Activated CD4-positive, alpha-beta T cell treated with anti-CD3 and anti-CD28 coated beads, Interleukin-2, amount 50 U/mL, for 24 hours (primary cell): ENCODE measurements at places on chromosomes 3 and 15.
A peak's percentile ranks its signal among the peaks of the same experiment; 100 is the strongest.

DNA sequence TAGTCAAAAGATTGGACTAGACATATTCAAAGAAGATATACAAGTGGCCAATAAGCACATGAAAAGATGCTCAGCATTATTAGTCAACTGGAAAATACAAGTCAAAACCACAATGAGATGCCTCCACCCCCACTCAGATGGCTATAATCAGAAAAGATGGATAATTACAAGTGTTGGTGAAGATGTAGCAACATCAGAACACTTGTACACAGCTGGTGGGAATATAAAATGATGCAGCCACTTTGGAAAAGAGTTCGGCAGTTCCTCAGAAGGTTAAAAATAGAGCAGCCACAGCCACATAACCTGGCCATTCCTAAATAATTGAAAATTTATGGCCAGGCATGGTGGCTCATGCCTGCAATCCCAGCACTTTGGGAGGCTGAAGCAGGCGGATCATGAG, 38.4 kb downstream of the HEG1 start:
- no peak for DNase-seq

DNA sequence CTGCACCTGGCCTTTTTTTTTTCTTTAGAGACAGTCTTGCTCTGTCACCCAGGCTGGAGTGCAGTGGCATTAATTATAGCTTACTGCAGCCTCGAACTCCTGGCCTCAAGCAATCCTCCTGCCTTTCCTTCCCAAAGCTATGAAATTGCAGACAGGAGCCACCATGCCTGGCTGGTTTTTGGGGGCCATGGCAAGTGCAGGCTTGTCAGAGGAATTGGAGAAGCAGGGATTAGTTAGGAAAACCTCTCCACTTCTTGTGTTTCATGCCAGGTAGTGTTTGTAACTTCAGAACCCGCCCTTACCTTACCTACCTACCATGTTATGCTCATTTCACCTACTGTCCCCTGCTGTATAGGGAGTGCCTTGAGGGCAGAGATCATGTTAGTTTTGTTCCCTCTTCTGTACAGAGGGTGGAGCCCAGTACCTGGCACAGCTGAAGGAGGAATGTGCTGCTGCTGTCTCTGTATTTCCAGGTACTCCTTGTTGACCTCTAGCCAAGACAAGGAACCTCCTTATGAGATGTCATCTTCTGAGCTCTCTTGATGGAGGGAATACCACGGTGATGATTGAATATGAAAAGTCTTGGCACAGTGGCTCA, 43.8 kb downstream of the TRAK1 start:
- DNase-seq, result no peak

- no peak for DNase-seq
Observed at GRCh38 chr3:76652524-76652923, 387.4 kb upstream of the ROBO2 start.

GRCh38 chr15:39999538-40000200, 39.3 kb downstream of the SRP14 start:
- DNase-seq, result no peak

- DNase-seq, result no peak
Observed at GRCh38 chr15:47796339-47796738, 79.0 kb downstream of the SEMA6D start.

DNA sequence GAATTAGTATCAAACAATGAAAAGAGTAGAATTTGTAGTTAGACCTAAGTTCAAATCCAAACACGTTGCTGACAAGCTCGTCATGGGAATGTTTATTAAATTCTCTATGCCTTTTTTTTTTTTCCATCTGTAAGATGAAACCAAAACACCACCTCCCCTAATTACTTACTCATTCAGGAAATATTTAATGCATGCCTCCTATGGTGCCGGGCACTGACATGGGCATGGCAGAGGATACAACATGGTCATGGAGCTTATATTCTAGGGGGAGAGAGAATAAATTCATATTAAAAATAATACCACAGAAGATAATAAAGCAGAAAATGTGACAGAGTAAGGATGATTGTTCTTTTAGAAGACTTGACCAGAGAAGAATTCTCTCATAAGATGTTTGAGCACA, 215.8 kb downstream of the RYR3 start:
- no peak for DNase-seq

DNA sequence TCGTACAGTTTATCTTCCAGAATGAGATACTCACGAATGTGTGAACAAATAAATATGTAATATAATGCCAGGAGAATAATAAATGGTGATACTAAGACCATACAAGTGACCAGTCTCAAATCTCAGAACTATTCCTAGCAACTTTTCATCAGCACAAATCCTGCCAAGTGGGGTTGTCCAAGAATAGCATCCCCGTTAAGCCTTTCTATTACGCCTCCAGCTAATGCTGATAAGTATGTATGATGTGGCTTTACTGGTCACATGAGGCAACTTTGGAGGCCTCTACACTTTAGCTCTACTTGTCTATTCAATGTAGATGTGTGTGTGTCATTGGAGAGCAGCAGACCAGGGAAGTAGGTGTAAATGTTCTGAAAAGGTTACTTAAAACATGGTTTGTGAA, 129.5 kb downstream of the KCNMB2 start:
- DNase-seq, result no peak

DNA sequence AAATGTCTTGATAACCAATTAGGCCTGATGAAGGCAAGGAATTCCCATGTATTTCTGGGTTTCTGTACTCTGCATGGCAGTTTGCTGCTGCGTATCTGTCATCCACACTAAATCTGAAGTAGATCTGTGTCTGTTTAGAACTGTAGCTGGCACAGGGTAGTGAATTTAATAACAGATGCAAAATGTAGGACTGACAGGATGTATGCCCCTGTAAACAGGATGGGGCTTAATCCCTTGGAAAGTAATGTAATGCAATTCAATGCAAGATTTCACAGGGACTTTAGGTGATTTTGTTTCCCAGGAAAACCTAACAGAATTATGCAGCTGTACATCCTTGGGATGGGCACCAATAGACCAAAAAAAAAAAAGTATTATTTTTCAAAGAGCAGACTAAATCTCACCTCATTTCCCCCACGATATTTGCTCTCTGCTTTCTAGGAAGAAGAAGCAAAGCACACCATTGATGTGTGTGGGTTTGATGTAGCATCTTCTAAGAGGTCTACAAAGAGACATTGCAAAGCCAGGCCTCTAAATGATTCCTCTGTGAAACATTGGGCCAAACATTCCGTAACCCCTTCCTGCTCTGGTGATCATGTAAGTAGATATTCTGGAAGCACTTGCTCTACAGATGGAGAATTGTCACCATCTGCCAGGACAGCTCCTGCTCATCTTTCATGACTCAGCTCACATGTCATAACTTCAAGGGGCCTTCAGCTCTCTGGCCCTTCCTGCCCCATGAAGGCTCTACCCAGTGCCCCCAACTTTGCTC, 464.3 kb upstream of the RGMA start:
- no peak for DNase-seq

- DNase-seq, result no peak
Observed at GRCh38 chr3:142930463-142930862, 33.0 kb downstream of the PAQR9 start.

DNA sequence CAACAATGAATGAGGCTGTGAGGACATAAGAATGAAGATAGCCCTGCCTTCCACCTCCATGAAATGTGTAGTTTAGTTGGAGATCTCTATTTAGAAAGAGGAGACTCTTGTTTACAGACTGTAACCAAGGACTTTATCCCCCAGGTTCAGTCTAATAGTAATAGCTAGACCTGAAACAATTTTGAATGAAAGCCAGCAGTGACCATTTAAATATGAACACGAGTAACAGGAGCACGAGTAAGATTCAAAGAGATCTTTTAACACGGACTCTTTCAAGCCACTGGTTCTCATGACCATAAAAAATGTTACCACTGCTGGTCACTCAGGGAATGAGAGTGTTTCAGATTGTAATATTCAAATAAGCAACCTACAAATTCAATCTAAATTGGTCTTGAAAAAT, 123.1 kb downstream of the FMN1 start:
- no peak for DNase-seq

DNA sequence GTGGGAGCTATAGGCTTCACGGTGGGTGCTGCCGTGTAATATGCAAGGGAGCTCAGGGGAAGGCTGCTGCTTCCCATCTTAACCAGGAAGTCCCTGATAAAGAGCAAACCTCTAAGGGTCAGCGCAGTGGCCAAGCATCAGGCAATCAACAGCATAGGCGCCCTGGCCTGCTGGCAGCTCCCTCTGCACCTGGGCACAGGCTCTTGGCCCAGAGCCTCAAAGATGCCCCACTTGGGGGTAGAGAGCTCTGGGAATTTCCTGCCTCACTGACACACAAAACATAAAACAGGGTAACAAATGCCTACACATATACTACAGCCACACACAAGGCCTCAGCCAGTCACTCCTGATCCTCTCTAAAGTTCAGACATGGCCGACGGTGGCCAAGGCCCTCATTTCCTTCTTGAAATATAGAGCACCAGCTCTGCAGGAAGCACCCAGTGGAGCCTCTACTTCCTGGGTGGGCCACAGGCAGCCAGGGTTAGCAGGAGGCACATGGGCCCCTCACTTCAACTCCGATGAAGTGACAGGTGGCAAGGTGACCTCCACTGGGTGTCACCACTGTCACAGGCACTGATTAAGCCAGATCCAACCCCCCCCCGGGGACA, 20.5 kb downstream of the SLC41A3 start:
- DNase-seq, result no peak

DNA sequence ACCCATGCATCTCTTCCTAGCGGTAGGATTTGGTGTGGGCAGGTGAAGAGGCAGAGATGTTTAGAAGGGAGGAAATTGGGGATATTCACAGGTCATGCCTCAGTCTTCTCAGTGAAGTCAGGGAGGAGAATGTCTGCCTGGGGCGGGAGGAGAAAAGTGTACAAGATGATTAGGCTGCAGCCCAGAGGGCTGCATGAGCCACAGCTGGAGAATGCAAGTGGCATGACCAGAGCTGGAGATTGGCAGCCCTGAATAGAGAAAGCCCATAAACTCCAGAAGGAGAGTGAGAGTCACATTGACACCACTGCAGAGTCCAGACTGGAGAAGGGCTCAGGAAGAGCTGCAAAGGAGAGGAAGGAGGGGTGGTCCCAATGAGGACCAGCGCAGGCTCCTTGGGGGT, 22.6 kb downstream of the PDHB start:
- no peak for DNase-seq

- no peak for DNase-seq
Observed at GRCh38 chr3:134291319-134292254, 40.9 kb upstream of the RYK start.

GRCh38 chr15:63473999-63474809, 30.2 kb upstream of the USP3 start:
- DNase-seq, result peak; percentile 61

DNA sequence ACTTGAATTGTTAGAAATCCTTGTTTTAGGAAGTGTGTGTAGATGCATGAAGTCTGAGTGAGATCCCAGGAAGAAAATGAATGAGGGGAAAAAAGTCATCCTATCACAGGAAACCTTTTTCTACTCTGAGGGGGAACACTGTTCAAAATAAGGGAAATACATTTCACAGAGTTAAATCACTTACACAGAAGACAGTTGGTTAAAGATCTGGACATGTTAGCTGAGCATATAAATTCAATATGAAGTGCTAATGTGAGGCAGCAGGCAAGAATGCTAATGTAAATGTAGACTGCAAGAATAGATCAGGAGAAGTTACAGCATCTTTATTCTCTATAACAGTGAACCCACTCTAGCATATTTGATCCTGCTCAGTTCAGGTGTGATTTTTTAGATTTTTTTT, 2.6 kb downstream of the TBCCD1 start:
- DNase-seq, result no peak

DNA sequence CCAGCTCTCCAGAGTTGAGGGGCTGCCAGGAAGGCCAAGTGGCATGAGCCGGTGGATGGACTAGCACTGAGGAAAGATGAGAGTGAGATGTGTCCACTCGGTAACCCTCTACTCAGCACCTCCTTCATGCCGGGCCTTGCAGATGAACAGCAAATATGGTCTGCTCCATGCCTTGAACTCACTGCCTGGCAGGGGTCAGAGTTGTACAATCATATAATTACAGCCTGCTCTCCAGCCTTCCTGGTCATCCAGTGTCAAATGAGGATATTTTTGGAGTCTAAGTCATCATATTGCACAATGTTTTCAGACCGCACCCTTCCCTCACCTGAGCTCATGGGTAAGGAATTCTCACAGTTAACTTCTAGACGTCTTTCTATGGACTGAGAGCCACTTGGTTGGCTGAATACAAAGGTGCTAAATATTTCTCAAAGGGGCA, 4.9 kb downstream of the MGLL start:
- no peak for DNase-seq

GRCh38 chr3:52084954-52085680, 28.7 kb upstream of the DUSP7 start:
- no peak for DNase-seq

- DNase-seq, result no peak
Observed at GRCh38 chr15:35519541-35520149, 26.3 kb downstream of the DPH6 start.

GRCh38 chr3:189144645-189145044, 27.1 kb upstream of the TPRG1 start:
- no peak for DNase-seq

DNA sequence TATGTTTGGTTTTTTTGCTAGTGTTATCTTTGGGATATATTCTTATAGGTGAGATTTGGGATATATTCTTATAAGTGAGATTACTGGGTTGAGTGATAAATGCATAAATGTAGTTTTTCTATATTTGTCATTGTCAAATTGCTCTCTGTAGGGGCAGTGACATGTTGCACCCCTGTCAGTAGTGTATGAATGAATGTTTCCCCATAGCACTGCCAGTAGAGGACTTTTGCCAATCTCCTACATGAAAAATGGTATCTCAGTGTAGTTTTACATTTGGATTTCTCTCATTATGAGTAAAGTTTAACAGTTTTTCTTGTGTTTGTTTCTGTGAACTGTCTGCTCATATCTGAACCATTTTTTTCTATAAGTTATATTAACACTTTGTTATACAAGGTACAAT, 13.6 kb downstream of the U2SURP start:
- DNase-seq, result no peak

DNA sequence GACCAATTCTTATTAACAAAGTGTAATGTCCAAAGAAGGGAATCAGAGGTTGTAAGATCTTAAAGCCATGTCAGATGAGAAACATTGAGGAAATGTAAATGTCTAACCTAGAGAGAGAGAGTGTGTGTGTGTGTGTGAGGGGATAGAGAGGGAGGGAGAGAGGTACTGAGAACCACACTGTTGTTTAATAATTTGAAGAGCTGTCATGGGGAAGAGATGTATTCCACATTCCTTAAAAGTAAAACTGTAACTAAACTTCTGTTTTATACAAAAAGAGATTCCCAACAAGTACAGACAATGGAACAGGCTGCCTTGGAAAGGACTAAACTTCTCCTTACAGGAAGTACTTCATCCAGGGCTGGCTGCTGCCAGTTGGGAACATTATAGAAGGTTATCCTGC, 68.9 kb upstream of the BOC start:
- DNase-seq, result no peak

- no peak for DNase-seq
Observed at GRCh38 chr15:100909565-100909964, 9.6 kb upstream of the LRRK1 start.

- no peak for DNase-seq
Observed at GRCh38 chr3:8981700-8982099, 18.4 kb upstream of the RAD18 start.

GRCh38 chr15:68674975-68675374, 96.2 kb downstream of the CORO2B start:
- DNase-seq, result no peak
